ENCODE measurements at places on chromosomes 2 and 18. TPM values are rescaled to one million over a fixed set of nuclear protein-coding genes. Genes with fewer than 3 reads are reported as not detected.

NDC80 gene
- total RNA-seq, result 9.7 TPM

SERPINB4 gene
- not detected for total RNA-seq

GRCh38 chr2:168439536-168439935 is 16.5 kb upstream of the CERS6 start:
- no peak overlapping the region for H3K27ac ChIP-seq
- no peaks in the 10 kb centered on the region for H3K36me3 ChIP-seq
- H3K4me3 ChIP-seq, result no peak overlapping the region
- H3K4me1 ChIP-seq, result no peaks in the 10 kb centered on the region

GRCh38 chr2:36478999-36479398 is 119.0 kb downstream of the FEZ2 start:
- no peak for DNase-seq
- no peaks in the 10 kb centered on the region for H3K27me3 ChIP-seq
- peaks cover 45% of the 10 kb centered on the region for H3K4me1 ChIP-seq
- no peak overlapping the region for H3K4me3 ChIP-seq

DNA sequence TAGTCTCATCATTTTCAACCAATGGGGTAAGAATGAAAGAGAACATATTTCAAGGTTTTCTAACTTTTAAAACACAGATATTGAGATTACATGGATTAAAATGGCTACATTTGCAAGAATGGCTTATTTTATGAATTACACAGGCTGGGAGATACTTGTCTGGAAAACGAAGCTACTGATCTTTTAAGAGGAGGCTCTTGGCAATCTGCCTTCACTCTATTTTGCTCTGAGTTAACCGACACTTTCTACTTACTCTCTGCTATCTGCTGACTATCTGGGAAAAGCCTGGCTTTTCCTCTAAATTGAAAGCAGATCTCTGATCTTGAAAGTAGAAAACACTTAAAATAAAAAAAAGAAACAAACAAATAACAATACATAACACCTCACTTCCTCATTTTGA is 325.4 kb upstream of the LINC00305 start:
- H3K27me3 ChIP-seq, result no peaks in the 10 kb centered on the region
- no peaks in the 10 kb centered on the region for H3K4me1 ChIP-seq
- no peak overlapping the region for H3K4me3 ChIP-seq
- no peak overlapping the region for H3K27ac ChIP-seq
- DNase-seq, result no peak

DNA sequence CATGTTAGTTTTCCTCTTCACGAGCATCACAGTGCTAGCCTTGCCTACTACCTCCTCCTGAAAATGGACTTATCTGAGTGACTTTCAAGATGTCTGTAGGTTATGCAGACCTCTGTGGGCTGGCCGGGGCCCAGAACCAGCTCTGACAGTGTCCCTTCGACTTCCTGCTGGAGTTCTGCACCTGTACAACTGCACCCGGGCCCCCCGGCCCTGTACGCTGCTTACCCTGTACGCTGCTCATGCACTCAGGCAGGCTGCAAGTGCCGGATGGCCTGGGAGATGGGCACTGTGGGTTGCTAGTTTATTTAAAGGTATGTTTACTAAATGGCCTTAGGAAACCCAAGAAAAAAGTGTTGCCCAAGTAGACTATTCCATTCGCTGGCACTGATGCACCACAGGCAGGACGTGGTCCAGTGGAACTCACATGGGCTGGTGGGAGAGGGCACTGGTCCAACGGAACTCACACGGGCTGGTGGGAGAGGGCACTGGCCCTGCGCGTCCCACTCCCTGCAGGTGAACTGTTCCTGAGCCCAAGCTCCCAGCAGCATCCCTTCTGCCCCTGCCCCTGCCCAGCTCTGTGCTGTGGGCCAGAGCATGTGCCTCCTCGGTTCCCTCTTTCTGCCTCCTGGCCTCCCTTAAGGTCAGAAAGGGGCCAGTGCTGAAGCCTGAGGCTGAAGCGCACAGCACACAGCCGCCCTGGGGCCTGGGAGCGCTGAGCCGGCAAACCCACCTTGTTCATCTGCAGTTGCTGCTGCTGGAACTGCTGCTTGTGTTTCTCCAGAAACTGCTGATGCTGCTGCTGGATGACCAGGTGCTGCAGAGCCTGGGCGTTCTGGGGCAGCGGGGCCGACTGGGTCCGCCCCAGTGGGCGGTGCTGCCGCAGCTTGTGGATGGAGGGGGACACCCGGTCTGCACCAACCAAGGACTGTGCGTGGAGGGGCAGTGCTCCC is 274.8 kb downstream of the HDAC4 start:
- H3K27ac ChIP-seq, result no peak overlapping the region
- peaks cover 7% of the 10 kb centered on the region for H3K36me3 ChIP-seq
- H3K27me3 ChIP-seq, result no peaks in the 10 kb centered on the region
- no peak overlapping the region for H3K4me3 ChIP-seq
- H3K4me1 ChIP-seq, result no peaks in the 10 kb centered on the region
- DNase-seq, result no peak

- no peaks in the 10 kb centered on the region for H3K4me1 ChIP-seq
- H3K36me3 ChIP-seq, result no peaks in the 10 kb centered on the region
- no peaks in the 10 kb centered on the region for H3K27me3 ChIP-seq
- peak; percentile 11 for DNase-seq
These were observed 11.4 kb downstream of the ID2 start for GRCh38 chr2:8693157-8693821.

DNA sequence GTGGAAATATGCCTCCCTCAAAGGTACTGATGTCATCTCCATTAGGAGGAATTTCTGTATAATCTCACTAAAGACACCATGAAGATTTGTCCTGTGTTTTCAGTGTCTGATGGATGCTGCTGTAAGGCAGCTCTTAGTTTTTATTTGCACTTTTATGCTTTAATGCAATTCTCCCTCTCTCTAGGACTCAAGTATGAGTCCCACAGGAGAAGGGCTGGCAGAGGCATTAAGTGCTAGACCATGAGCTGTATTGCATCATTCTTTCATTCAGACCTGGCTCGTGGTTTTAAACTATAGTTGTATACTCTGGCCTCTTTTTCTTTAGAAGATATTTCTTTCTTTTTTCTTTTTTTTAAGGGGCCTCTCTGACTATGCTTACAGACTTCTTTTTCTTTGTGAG is 805.6 kb downstream of the DPP10 start:
- no peak overlapping the region for H3K27ac ChIP-seq
- no peak overlapping the region for H3K4me3 ChIP-seq
- no peaks in the 10 kb centered on the region for H3K27me3 ChIP-seq
- H3K36me3 ChIP-seq, result no peaks in the 10 kb centered on the region
- DNase-seq, result no peak

Data from fibroblast of lung (primary cell).